ENCODE measurements at places on chromosomes 6 and 20.

DNA sequence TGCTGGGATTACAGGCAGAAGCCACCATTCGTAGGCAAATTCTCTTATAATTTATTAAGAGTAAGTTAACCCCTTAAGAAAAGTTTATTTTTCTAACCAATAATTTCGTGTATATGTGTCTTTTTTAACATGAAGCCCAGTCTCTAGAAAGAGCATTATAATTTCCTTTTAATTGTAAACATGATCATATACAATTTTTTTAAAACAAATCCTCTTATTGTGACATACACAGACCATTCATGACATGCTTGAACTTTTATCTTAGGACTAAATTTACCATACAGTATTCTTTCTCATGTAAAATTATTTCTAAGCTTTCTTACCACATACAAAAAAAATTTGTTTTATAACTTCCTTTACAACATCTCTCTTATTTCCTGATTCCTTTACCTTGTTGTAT lies 6.7 kb downstream of the ACOT13 start:
- no peak for DNase-seq

DNA sequence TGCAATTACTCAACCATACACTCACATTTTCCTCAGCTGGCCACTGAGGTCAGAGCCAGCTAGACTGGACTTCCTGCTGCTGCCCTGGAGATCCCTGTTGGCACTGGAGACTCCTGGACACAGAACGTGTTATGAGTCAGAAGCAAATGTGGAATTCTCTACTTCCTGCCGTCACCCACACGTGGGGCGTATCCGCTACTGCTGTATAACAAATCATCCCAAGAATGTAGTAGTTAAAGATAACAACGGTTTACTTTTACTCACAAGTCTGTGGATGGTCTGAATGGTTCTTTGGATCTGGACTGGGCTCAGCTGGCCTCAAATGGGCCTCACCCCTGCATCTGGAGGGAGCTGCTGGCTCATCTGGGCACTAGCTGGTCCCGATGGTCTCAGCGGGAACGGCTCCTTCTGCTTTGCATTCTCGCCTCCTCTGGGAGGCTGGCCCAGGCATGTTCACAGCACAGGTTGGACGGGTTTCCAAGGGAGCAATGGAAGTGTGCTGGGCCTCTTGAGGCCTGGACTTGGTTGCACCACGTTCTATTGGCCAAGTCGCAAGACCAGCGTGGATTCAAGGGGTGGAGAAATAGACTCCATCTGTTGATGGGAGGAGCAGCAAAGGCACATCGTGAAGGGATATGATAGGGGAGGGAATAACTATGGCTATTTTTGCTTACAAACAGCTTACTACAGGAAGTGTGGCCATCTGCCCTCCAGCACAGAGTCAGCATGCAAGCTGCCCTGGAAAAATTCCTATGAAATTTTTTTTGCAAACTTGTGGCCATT lies 118.5 kb downstream of the SNX5 start:
- no peak for DNase-seq

DNA sequence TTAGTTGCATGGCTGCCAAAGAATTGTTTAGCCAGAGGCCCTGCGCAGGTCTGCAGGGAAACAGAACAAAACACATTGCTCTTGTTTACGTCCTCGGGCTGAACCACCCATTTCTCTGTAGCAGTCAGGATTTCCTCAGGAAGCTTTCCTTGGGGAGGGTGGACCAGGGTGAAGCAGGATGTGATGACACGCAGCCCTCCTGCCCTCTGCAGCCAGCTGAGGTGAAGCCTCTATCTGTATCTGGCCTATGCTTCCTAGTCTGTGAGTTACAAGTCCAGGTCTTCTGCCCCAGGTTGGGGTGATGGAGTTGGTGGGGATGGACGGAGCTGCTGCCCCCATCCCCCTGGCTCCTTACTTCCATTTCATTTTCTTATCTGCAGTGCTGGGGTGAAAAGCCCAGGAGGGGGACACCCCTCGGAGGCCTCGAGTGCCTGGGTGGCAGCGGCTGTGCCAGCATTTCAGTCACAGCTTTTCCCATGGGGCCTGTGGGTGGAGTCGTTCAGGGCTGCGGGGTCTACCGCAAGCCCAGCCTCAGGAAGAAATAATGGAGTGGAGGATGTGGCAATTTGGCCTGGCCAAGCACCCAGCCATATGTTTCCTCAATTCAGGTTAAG lies 24.9 kb downstream of the SASH1 start:
- DNase-seq: peak; percentile 86

GRCh38 chr20:5862703-5863039 lies 87.7 kb downstream of the TRMT6 start:
- no peak for DNase-seq

GRCh38 chr6:137702791-137703424 lies 164.2 kb upstream of the TNFAIP3 start:
- DNase-seq: no peak

DNA sequence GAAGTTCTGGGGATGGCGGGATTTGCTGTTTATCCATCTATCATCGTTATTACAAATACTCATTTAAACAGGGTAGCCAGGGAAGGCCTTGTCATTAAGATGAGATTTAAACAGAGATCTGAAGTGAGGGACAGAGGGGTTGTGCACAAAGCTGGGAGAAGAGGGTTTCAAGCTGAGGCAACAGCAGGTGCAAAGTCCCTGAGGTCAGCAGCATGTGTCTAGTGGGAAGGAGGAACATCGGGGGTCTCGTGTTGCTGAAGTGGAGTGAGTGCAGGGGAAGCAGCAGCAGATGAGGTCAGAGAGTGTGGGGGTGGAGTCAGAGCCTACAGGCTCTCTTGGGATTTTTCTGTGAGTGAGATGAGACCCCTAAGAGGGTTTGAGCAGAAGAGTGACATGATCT lies 52.0 kb downstream of the CDH22 start:
- no peak for DNase-seq

DNA sequence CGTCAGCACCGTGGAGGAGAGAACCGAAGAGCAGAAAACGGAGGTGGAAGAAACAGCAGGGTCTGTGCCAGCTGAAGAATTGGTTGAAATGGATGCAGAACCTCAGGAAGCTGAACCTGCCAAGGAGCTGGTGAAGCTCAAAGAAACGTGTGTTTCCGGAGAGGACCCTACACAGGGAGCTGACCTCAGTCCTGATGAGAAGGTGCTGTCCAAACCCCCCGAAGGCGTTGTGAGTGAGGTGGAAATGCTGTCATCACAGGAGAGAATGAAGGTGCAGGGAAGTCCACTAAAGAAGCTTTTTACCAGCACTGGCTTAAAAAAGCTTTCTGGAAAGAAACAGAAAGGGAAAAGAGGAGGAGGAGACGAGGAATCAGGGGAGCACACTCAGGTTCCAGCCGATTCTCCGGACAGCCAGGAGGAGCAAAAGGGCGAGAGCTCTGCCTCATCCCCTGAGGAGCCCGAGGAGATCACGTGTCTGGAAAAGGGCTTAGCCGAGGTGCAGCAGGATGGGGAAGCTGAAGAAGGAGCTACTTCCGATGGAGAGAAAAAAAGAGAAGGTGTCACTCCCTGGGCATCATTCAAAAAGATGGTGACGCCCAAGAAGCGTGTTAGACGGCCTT lies 41.6 kb downstream of the ZBTB2 start:
- no peak for DNase-seq
